ENCODE measurements at places on chromosomes 1 and 21.

GRCh38 chr1:222798116-222798515 lies 16.7 kb upstream of the DISP1 start:
- no peak for DNase-seq

DNA sequence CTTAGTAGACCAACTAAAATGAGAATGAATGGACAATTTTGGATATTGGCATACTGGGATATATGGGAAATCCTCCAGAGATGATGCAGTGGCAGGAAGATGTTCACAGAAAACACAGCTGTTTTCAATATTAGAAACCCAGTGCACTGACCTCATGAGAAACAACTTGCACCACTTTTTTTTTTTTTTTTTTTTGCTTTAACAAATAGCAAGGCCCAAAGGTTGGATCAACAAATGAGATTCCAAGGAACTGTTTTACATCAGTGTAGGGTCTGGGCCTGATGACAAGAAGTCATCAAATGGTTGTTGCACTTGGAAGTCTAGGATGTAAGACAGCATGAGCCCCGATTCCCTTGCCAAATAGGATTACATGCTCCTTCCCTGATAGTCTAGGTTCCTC lies 110.7 kb downstream of the SLC25A24 start:
- no peak for DNase-seq

DNA sequence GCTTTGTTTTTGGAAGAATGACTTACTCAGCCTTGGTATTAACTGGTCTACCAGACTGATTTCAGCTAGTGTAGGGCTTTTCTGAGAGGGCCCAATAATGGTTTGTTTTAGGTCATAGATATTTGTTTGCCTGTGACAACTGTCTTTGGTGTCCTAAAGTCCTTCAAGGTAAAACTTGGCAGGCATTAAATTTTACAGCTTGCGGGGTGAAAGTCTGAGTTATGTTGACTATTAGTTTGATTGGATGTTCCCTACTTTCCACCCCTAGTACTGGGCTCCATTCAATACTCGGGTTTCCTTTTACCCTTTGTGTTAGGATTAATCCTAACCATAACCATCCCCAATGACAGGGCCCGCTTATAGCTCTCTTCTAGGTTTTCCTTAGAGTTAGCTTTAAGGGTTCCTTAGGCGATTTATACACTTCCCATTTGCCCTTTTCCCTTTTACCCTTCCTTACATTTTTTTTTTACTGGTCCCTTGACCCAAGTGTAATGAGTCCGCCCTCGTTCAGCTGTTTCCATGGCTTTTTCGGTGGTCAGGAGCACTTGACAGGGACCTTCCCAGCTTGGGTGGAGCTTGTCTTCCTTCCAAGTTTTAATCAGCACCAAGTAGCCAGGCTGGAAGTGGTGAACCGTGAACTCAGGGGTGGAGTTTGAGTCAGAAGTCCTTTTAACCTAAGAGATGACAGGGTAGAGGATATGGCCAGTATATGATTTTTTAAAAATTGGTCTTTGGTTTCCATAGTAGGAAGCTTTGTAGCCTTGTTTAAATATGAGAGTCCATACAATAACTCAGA lies 28.5 kb upstream of the LCE5A start:
- DNase-seq: no peak

GRCh38 chr1:85378534-85378933 lies 86.4 kb downstream of the DDAH1 start:
- no peak for DNase-seq

GRCh38 chr1:113859478-113860175 lies 11.9 kb downstream of the PTPN22 start:
- no peak for DNase-seq

GRCh38 chr1:230327892-230328284 lies 98.2 kb downstream of the PGBD5 start:
- DNase-seq: no peak

DNA sequence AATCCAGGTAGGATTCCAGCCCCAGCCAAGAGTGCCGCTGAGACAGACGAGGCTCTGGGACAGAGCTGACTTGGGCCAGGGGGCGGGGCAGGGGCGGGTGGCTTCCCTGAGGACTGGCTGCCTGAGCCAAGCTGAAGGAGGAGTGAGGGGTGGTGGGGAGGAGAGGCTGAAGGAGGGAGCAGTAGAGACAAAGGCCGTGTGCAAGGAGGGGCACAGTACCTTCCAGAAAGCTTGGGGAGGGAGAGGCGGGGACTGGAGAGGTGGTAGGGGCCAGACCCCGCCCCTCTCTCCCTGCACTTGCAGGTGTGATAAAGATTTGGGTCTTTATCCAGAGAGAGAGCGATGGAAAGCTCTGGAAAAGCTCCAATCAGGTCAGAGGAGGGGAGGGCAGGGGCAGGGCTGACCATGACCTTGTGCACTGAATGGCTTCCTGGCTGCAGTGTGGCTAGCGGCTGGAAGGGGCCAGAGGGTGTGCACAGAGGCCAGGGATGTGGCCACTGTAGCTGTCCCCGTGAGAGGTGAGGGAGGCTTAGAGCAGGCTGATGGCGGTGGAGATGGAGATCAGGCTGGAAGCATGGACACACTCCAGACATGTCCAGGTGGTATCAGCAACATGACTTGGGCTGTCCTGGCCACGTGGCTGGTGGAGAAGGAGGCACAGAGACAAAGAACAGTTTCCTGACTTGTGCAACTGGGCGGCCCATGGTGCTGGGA lies 6.7 kb upstream of the EPHA8 start:
- DNase-seq: no peak

DNA sequence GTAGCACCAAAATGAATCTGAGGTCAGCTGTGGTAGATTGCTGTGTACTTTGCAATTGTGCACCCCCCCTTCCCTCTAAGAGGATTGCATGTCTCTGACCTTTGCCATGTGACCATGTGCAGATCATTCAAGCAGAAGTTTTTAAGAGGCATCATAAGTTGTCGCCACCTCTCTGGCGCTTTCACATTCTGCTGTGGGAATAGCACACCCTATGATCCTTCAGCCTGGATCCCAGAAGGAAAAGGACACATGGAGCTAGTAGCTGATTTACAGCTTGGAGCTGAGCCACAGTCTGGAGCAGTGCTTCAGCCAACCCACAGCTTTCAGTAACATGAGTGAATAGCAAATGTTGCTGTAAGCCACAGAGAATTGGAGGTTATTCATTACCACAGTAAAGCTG lies 158.5 kb downstream of the TSEN15 start:
- DNase-seq: no peak

DNA sequence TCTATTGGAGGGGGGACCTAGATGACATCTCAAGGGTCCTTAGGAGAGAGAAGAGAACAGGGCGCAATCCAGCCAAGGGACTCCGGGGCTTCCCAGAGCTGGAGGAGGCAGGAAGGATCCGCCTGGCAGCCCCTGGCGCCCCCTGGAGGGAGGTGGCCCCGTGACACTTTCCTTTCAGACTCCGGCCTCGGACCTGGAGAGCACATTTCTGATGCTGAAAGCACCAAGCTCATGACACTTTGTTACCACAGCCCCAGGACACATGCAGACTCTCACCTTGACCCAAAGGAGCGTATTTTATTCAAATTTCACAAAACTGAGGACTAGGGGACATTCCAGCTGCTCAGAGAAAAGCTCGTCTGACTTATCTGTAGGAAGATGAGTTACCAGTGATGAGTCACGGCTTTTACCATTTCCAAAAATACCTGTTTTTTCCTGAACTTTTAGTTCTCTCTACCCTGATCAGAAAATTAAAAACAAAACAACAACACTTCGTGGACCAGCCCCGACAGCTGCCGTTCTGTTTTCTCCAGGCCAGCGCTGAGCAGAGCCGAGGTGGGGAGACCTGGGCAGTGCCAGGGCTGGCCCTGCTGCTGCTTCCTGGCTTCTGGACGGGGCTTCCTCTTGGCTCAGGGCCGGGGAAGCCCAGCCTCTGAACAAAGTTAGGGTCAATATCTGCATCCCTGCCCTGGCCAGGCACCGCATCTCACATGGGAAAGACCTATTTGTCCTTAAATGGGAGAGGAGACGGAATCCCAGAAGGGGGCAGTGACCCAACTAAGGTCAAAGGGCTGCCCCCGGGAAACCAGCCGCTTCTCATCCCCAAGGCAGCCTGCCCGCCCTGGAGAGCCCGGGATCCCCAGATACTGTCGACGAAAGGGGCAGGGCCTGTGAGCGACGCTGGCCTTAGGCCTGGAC lies 21.6 kb upstream of the POFUT2 start:
- DNase-seq: no peak

- DNase-seq: no peak
These were observed 400.3 kb downstream of the LTN1 start for GRCh38 chr21:28592205-28592865.

DNA sequence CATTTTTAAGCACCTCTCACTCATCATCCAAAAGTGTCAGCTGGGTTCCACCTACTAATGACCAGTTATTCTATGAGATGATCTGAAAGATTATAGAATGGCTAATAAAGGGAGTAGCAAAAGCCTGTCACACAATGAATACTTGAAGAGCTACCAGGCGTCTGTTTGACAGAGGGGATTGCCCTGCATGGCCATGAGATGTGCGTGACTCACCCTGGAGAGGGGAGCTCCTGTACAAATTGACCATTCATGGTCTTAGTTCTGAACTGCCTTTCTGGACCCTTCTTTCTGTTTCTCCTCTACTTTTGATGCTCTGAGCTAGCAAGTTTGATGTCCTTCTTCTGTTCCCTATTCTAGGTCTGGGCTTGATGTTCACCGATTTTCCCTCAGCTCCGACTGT lies 85.2 kb upstream of the ABCD3 start:
- peak; percentile 79 for DNase-seq

DNA sequence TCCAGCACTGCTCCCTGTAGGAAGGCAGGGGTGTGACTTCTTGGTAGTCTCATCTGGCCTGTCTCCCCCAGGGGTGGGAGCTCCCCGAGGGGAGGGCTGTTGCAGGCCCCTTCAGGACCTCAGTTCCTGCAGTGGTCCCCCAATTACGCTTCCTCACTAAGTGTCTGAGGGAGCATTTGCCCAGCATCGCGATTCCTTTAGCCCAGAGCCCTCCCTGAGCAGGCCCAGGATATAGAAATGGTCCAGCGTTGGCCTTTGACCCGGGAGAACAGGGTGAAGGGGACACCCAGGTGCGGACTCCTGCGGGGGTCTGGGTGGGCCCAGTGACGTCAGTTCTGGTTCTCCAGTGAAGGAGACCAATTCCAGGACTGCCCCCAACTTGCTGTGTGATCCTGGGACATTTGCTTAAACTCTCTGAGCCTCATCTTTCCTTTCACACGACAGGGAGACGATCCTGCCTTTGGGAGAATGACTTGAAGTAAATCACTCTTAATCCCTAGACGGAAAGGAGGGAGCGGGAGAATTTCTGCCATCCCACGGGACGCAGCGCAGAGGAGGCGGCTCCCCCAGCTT lies 32.6 kb upstream of the BTG2 start:
- no peak for DNase-seq

- DNase-seq: no peak
These were observed at the start of gene PRSS38 for GRCh38 chr1:227815468-227816409. PRSS38 (plus strand) TSS chr1:227815675; CDS start chr1:227815717, 42 bp downstream.

DNA sequence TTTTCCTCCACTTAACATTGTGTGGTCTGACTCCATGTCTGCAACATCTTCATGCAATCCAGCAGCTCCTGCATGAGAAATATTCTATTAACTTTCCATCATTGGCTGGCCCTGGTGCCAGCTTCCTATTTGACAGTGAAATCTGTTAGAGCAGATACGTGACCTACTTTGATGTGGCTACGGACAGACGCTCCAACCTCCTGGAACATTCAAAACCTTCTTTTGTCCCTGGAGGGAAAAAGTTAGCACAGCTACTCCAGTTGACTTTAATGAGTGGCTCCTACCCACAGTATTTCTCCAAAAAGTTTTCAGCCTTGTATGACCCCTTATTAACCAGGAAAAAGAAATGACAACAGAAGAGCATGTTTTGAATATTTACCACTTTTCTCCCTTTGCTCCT lies 22.0 kb downstream of the PRAMEF20 start:
- DNase-seq: no peak

GRCh38 chr1:162222730-162223129 lies 153.2 kb downstream of the NOS1AP start:
- no peak for DNase-seq

DNA sequence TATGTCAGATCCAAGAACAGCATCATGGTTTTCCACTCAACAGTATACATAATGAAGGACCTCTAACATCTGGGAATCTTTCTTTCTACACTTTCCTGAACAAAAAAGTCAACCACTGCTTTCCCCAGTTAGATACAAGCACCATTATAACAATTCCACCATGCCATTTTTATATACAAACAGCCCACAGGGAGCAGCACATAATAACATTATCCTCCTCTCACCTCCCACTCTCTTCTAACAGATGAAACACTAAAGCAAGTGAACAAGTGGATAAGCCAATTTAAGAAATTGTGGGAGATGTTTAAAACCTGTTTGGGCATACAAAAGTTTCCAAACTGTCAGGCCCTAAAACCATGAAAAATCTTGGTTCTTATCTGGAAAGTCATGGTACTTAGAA lies 29.4 kb upstream of the PRRC2C start:
- no peak for DNase-seq

DNA sequence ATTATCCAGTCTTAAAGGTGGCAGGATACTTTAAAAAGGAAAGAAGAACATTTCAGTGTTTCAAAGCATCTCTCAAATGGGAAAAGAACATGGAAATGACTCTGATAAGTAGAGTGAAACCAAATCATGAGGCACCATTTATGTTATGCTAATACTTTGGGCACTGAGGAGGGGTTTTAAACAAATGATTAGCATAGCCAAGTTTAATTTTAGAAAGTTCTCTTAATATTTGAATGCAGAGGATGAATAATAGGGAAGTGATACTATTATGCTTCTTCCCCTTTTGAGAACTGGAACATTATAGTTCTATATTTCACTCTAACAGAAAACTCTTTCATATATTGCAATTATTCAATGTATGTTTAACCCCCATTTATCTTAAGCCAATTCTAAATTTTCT lies 1181.9 kb upstream of the PRMT6 start:
- no peak for DNase-seq

- DNase-seq: no peak
These were observed at the start of gene ATP1A4 for GRCh38 chr1:160151303-160151702. ATP1A4 (plus strand) TSS chr1:160151603; CDS start chr1:160152041, 438 bp downstream.
